Caco-2 (cell line): ENCODE measurements at places on chromosomes 7 and 10. TPM values are rescaled to one million over a fixed set of nuclear protein-coding genes. Genes with fewer than 3 reads are reported as not detected.

Gene C10orf53
- total RNA-seq = not detected in 2 replicates

Gene DGKI
- total RNA-seq = 0.77 and 0.84 TPM in 2 replicates

Gene FAM25C
- total RNA-seq = not detected in 2 replicates

Gene ITPRID1
- 0.09 and 0.26 TPM in 2 replicates for total RNA-seq

Gene SHTN1
- 80.8 and 86.9 TPM in 2 replicates for total RNA-seq

Gene HOXA2
- 1.5 and 1.8 TPM in 2 replicates for total RNA-seq

Gene TACR2
- 0.57 and 0.60 TPM in 2 replicates for total RNA-seq

DNA sequence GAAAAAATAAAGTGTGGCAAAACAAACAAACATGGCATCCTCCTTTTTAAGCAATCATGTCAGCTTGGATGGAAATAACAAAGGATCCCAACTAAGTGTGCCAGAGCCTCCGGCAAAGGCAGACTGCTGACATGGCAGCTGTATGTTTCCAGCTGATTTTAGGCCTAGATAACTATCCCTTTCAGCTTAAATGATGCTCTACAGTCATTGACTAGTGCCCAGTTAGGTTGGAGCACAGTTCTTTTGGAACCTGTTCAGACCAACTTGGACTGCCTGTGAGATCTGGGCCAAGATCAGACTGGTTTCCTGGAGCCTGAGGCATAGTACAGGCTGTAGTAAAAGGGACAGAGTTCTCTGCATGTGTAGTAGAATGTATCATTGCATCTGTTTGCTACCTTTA lies 128.7 kb downstream of the DYNC1I1 start:
- DNase-seq = no peak

DNA sequence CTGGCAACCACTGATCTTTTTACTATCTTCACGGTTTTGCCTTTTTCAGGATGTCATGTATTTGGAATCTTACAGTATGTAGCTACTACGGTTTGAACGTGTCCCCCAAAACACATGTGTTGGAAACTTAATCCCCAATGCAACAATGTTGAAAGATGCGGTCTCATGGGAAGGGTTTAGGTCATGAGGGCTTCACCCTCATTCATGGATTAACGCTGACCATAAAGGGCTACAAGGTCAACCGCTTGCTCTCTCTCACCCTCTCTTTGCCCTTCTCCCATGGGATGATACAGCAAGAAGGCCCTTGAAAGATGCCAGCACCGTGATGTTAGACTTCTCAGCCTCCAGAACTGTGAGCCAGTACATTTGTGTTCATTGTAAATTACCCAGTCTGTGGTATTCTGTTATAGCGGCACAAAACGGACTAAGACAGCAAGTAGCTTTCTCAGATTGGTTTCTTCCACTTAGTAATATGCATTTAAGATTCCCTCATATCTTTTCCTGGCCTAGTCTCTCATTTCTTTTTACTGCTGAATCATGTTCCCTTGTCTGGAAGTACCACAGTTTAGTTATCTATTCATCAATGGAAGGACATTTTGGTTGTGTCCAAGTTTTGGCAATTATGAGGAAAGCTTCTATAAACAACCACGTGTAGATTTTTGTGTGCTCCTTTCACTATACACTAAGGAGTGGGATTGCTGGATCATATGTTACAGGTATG lies 3.0 kb upstream of the CRYGN start:
- no peak for DNase-seq

DNA sequence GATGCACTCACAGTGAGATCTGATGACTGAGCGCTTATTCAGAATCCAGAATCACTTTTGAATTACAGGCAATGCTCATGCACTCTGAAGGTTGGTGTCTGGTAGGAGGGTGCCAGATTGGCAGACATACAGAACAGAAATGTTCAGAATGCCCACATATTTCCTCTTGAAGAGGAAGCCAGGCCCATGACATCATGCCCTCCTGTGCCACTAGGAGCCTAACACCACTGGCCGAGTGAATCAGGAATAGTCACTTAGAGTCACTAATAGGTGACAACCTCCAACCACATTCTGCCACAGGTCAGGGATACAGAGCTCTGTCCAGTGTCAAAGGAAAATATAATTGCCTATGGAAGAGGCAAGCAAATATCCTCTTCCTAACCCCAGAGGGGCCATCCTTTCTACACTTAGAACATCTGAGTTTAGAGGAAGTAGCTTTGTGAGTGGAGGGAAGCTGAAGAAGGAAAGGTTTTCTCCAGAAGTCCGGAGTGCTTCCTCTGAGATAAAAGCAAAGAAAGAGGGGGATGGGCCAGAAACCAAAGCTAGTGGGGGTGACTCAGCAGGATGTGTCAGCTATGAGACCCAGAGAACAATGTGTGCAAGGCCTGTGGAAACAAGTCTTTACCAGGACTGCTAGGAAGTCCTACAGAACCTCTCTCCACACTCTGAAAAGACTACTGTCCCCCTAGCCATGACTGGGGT lies 838.8 kb downstream of the GRID1 start:
- no peak for DNase-seq

DNA sequence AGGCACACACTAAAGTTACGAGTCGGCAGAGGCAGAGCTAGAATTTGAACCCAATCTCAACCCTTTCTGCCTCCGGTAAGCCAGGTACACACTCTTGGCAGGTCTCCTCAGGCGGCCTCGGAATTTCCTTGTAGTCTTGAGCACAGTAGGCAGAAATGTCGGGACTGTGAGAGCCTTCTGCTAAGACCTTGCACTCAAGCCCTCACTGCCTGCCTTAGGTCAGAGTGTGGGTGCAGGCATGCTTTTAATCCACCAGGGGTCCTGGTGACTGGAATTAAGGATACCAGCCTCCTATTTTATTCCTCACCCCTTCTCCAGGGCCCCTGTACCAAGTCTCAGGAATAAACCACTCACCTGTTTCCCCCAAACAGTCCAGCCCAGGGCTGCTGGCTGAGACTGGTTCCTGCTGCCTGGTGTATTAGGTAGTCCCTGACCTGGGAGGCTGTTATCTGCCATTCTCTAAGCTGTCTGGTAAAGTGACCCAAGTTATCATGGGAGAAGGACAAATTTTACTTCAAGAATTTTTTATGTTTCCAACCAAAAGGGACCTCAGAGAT lies 855 bp downstream of the ATP6V1F start:
- peak; percentile 73 for DNase-seq

GRCh38 chr7:111845853-111846252 lies 283.6 kb upstream of the IMMP2L start:
- no peak for DNase-seq

GRCh38 chr7:154540596-154540995 lies 462.3 kb downstream of the PAXIP1 start:
- DNase-seq = no peak

DNA sequence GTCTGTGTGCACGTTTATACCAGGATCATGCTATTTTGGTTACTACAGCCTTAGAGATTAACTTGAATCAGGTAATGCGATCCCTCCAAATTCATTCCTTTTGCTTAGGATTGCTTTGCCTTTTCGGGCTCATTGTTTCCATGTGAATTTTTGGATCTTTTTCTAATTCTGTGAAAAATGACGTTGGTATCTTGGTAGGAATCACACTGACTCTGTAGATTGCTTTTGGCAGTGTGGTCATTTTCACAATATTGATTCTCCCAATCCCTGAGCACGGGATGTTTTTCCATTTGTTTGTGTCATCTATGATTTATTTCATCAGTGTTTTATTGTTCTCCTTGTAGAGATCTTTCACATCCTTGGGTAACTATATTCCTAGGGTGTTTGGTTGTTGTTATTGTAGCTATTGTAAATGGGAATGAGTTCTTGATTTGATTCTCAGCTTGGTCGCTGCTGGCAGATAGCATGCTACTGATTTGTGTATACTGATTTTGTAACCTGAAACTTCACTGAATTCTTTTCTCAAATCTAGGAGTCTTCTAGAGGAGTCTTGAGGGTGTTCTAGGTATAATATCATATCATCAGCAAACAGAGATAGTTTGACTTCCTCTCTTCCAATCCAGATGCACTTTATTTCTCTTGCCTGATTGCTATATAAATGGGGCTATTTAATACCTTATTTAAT lies 18.2 kb downstream of the SNX8 start:
- no peak for DNase-seq

DNA sequence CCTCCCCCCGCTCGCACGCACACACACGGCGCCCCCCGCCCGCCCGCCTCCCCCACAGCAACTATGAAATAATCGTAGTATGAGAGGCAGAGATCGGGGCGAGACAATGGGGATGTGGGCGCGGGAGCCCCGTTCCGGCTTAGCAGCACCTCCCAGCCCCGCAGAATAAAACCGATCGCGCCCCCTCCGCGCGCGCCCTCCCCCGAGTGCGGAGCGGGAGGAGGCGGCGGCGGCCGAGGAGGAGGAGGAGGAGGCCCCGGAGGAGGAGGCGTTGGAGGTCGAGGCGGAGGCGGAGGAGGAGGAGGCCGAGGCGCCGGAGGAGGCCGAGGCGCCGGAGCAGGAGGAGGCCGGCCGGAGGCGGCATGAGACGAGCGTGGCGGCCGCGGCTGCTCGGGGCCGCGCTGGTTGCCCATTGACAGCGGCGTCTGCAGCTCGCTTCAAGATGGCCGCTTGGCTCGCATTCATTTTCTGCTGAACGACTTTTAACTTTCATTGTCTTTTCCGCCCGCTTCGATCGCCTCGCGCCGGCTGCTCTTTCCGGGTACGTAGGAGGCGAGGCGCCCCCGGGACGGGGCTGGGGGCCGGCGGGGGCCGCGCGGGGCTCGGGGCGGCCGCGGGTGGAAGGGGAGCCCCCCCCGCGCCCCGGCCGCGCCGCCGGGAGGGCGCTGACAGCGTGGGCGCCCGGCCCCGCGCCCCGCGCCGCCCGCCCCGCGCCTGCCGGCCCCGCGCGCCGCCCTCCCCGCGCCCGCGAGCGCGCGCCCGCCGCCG lies 441 bp downstream of the BMI1 start:
- peak; percentile 82 for DNase-seq

DNA sequence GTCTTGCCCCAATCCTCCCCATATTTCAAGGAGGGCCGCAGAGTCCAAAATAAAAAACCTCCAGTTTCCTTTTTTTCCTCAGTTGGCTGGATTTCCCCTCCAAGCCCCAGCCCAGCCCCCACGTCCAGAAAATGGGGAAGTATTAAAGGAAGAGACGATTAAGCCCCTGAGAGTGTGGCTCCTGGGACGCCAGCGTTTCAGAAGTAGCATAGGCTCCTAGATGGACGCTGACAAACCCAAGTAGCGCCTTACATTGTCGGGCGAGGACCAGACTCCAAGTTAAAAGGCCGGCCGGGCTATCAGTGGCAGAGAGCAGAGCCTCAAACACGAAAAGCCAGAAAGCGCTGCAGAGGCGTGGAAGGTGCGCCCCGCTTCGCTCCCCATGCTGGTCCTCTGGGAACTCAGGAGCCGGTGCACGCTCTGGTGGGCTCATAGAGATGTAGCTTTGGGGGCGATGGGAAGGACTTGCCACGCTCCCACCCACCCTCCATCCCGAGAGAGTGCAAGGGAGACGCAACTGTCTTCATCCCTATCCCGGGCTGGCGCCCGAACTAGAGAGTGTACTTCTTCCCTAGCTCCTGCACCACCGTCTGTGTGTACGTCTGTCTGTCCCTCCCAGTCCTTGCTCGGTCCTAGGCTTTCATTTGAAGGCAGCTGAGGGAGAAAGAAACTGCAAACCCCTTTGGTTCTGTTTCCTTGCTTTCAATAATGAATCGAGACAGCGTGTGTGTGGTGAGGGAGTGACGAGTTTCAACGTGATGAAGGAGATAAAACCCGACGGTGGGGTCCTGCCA lies 6.3 kb upstream of the EMX2 start:
- DNase-seq = no peak

DNA sequence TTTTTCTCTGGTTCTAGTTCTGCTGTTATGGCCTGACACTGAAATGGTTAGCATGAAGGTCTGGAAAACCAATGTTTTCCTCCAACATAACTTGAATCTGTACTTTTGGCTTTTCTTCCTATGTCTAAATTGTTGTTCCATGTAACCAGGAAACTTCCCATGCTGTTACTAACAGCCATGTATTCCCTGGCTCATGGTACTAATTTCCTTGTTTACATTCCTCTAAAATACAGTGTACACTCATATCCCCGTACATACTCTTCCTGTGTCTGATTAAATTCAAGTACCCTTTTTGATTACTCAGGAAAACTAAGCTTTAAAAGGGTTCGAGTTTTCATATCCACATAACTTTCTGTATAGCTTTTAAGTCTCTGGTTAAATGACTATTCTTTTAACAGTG lies 12.3 kb upstream of the ACSM6 start:
- no peak for DNase-seq

DNA sequence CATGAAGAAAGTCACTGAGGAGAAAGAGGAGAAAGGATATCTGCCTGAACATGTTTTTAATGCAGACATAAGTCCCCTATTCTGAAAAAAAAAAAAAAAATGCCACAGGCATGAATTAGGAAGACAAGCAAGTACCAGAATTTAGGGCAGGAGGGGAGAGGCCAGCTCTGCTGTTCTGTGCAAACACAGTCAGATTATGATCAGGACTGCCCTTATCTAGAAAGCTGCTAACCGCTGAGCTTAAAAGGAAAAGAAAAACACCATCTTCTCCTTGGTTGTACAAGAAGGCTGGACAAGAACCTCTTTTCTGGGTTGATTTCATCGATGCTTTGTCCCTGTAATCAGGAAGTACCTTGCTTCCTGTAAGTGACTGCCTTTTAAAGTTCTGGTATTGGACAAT lies 15.3 kb upstream of the PWWP2B start:
- DNase-seq = no peak

- DNase-seq = no peak
Observed at GRCh38 chr10:27730041-27730440, 15.6 kb downstream of the MKX start.

DNA sequence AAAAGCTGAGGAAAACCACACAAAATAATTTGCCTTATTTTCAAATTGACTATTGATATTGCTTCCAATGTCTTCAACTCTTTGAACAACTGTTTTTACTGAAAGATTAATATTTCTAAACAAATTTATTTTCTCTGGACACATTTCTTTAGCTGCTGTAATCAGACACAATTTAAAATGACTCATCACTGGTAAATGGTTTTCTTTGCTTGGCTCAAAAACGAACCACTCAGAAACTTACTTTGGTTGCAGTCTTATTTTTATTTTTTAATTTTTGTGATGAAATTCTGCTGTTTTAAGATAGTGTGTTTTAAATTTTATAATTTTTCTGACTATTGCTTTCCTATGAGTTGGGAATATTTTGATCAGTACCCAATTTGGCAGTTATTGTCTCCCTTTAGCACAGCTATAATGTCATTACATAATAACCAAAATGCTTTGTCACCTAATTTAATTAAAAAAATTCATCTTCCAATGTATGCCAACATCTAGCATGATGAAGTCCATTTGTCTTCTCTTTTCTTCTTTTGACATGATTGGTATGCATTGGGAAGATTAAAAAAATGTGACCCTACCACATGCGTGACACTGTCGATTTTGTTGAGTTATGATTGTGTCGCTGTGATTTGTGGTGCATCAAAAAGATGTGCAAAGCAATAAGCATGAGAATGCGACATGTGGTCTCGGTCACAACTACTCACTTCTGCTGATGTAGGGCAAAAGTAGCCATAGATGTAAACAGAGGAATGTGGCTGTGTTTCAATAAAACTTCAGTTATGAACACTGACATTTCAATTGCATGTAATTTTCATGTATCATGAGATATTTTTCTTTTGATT lies 222.3 kb downstream of the SUGCT start:
- no peak for DNase-seq

DNA sequence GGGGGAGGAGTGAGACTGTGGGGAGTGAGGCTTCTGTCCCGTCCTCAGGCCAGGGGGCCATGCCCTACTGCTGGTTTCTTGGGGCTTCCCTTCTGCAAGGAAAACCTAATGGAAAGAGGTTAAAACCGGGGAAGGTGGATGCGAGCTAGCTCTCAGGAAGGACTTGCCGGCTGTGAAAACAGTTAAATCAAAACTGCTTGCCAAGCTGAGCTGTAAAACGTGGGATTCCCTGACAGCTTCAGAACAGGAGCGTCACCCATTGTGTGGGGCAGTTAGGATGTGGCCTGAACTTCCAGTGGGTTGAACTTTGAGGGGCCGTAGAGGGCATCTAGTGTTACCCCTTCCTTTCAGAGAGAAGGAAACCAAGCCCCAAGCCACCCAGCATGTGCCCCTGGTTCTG lies 13.1 kb downstream of the TSPAN15 start:
- DNase-seq = no peak
